ENCODE measurements at places on chromosomes 12 and 14.
A peak's percentile ranks its signal among the peaks of the same experiment; 100 is the strongest.

GRCh38 chr14:52845081-52845480, 53.7 kb upstream of the GNPNAT1 start:
- no peak for DNase-seq

- DNase-seq: no peak
Measured at GRCh38 chr14:104866451-104867370, 1.6 kb downstream of the CEP170B start.

GRCh38 chr12:24034894-24035293, 85.4 kb upstream of the SOX5 start:
- DNase-seq: no peak

GRCh38 chr12:43337571-43338444, 214.2 kb downstream of the ADAMTS20 start:
- DNase-seq: no peak

DNA sequence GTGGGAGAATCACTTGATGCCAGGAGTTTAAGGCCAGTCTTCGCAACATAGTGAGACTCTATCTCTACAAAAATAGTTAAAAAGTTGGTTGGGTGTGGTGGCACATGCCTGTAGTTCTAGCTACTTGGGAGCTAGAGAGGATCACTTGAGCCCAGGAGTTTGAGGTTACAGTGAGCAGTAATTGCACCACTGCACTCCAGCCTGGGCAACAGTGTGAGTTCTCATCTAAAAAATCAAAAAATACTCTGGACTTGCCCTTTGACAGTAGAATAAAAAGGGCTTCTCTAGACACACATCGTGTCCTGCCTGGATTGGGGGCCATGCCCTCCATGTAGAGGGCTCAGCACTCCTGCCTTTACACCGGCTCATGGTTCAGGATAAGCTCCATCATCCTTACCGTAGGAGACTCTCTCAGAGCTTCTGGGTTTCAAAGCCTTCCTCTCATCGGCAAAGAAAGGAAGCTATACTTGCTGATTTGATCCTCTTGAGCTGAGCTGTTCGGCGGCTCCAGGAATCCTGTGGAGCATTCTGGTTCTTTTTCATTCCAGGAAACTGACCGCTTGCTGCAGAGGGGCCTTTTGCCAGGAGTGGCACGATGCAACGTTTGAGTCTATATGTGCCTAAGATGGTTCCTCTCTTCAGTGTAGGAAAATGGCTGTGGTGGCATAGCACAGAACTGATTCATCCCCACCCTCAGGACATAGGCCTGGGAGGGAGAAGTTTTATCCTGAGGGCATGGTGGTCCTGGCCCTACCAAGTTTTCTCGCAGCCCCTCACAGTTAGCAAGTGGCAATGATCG, 29.6 kb downstream of the FLVCR2 start:
- no peak for DNase-seq

GRCh38 chr14:56422703-56423213, 156.8 kb upstream of the TMEM260 start:
- DNase-seq: peak; percentile 35

- no peak for DNase-seq
Measured at GRCh38 chr14:76881348-76881747, 55.1 kb downstream of the LRRC74A start.

DNA sequence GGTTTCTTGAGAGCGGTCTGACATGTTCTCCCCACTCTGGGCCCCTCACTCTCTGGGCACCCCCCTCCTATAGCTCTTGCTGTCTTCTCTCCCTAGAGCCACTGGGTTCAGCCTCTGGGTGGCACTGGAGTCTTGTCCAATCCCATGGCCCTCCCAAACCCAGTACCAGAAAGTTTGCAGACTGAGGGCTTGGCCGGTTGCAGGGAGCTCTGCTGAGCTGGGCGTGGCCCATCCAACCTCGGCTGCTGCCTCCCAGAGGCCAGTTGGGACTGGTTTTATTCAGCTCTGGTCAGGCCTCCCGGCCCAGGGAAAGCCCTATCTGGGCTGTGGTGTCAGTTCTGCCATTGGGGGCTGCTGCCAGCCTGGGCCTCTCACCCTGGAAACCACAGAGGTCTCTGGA, 37.9 kb downstream of the ISCA2 start:
- DNase-seq: no peak

DNA sequence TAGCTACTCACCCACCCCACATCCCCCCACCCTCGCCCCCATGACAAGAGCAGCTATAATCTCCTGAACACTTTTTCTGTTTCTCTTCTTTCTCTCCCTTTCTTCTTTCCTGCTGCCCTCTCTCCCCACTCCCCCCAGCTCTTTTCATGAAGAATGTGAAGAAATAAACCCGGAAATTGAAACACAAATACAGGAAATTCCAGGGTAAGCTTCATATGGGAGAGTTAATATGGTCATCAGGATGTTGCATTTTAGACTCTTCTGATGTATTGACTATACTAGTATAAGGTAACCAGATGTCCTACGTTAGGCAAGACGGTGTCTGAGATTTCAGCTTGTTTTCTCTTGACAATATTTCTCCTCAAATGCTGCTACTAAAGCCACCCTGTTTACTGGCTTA, 41.6 kb upstream of the LRIG3 start:
- no peak for DNase-seq

- DNase-seq: no peak
Measured at GRCh38 chr14:33978892-33979612, 28.2 kb upstream of the EGLN3 start.

DNA sequence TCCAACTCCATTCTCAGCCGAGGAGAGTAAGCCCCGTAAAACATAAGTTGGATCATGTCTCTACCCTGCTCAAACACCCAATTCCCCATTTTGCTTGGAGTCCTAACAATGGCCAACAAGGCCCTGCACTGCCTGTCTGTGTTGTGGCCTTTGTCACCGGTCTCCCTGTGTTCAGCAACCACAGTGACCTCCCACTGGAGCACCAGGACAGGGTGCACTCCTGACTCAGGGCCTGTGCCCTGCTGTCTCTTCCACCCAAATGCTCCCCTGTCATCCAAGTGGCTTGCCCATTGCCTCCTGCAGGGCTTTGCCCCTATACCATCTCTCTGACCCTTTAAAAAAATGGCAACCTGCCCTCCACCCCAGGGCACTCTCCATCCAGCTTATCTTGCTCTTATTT, 4.4 kb upstream of the KRT85 start:
- DNase-seq: no peak

DNA sequence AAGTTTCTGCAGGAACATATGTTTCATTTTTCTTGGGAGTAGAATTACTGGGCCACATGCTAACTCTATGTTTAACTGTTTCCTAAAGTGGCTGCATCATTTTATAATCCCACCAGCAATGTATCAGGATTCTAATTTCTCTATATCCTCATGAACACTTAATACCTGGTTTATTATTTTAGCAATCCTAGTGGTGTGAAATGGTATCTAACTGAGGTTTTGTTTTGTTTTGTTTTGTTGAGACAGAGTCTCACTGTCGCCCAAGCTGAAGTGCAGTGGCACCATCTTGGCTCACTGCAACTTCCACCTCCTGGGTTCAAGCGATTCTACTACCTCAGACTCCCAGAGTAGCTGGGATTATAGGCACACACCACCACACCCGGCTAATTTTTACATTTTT, 6.5 kb downstream of the SPTLC2 start:
- DNase-seq: no peak

DNA sequence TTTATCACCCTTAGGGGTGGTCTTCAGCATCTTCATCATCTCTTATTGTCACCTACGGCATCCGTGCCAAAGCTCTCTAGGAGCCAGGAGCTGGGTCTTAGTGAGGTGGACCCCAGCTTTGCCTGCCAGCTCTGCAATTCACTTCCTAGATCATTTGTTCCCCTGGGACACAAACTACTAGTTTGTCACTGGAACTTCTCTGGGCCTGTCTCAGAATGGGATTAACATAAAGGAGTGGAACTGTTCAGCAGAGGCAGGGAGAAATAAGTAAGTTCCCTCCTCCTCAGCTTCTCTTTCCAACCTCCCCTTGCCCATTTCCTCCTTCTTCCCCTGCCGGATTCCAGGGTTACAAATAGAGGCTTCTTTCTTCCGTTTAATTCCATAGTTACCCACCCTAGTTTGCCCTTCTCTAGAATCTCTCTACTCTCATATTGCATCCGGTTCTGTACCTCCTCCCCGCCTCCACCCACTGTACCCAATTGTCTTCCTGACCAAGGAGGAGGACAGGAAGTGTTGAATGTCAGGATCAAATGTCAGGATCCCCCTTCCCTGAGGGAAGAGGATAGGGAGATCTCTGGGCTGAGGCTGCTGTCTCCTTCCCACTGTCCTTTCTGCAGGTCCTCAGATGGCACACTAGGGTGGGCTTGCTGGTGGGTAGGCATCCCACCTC, 25.0 kb downstream of the LARP4 start:
- DNase-seq: peak; percentile 69

GRCh38 chr12:52019113-52019770, 12.5 kb downstream of the TAMALIN start:
- no peak for DNase-seq

DNA sequence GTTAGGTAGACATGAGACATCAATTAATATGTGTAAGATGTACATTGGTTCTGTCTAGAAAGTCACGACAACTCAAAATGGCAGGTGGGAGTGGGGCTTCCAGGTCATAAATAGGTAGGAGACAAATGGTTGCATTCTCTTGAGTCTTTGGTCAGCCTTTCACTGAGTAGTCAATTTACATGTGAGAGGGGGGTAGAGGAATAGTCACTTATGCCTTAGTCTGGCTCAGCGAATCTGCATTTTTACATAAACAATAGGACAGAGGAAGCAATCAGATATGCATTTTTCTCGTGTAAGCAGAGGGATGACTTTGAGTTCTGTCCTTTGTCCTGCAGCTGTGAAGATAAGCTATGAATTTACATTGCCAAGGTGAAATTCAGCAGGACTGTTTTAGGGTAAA, 27.8 kb upstream of the UNC79 start:
- no peak for DNase-seq

GRCh38 chr12:32906399-32907165, 10.0 kb upstream of the PKP2 start:
- peak; percentile 47 for DNase-seq
